ENCODE measurements at places on chromosomes 1 and 21. TPM values are rescaled to one million over a fixed set of nuclear protein-coding genes. Genes with fewer than 3 reads are reported as not detected.

DIO1 gene
- polyA plus RNA-seq, result 0.58 TPM

UROD gene
- polyA plus RNA-seq, result 76.3 TPM

MKNK1 gene
- polyA plus RNA-seq, result 40.9 TPM

KIF21B gene
- 1.5 TPM for polyA plus RNA-seq

TNNT2 gene
- polyA plus RNA-seq, result 20.8 TPM

SAMD11 gene
- 18.1 TPM for polyA plus RNA-seq

ETV3L gene
- polyA plus RNA-seq, result not detected

EXO1 gene
- polyA plus RNA-seq, result 5.3 TPM

- peak; percentile 47 for DNase-seq
These were observed 882 bp upstream of the FCAMR start for GRCh38 chr1:206971029-206971655.

GRCh38 chr21:35170244-35170643 is 121.1 kb upstream of the RUNX1 start:
- no peak for DNase-seq

GRCh38 chr1:91693557-91693956 is 192.4 kb downstream of the TGFBR3 start:
- no peak for DNase-seq

GRCh38 chr1:154446292-154446691 is 41.1 kb downstream of the IL6R start:
- DNase-seq, result no peak

- DNase-seq, result no peak
These were observed 104.5 kb downstream of the NGF start for GRCh38 chr1:115233598-115233997.

GRCh38 chr1:17095141-17095540 is 24.1 kb downstream of the PADI2 start:
- no peak for DNase-seq

GRCh38 chr1:11342621-11343032 is 69.6 kb downstream of the UBIAD1 start:
- peak; percentile 15 for DNase-seq

GRCh38 chr1:41535716-41536115 is 51.2 kb upstream of the EDN2 start:
- DNase-seq, result no peak

- no peak for DNase-seq
These were observed 84.2 kb downstream of the CDC7 start for GRCh38 chr1:91584878-91585277.

- no peak for DNase-seq
These were observed 19.8 kb downstream of the NRIP1 start for GRCh38 chr21:15045017-15045416.

- DNase-seq, result no peak
These were observed 65.4 kb downstream of the PLEKHA6 start for GRCh38 chr1:204294357-204294756.

- no peak for DNase-seq
These were observed 146.6 kb downstream of the KCNJ6 start for GRCh38 chr21:37769656-37770055.

DNA sequence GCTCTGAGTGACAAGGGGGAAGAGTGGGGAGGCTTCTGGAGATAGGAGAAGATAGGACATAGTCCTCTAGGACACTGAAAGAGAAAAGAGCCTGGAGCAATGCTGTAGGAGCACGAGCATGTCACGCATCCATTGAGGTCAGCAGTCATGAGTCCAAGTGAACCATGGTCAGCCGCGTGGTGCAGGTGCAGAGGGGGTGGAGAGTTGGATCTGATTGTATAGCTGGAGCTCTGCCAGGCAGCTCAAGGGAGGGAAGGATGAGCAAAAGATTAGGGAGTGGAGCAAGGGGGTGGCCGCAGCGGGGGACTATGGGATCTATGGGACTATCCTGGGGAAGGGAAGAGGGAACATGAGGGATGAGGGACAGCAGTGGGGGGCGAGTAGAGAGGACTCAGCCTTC is 14.0 kb downstream of the PADI1 start:
- DNase-seq, result peak; percentile 40

DNA sequence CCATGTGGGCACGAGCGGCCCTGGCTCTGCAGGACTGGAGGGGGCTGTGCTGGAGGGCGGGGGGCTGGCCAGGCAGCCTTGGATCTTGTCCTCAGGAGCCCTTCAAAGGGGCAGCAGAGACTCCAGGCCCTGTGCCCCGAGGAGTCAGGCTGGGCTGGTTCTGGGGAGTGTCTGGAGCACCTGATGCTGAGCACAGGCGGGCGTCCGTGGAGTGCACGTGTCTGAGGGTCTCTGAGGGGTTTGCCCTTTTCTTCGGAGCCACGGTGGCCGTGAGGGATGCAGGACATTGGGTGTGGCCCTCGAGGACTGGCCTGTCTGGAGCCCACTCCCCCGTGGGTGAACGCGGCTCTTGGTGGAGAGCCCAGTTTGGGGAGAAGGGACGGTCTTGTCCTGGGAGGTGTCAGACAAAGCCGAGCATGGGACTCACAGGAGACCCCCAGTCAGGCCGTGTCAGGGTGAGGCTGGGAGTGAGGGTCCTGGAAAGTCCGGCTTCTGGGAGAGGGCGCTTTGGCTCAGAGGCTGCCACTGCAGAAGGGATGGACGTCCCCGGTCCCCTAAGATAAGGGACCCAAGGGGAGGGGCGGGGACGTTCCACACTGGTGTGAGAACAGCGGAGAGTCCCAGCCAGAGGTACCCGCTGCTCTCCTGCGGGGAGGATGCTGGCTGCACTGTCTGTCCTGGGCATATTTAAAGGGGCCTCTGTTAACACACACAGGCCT is 60.8 kb downstream of the COL18A1 start:
- no peak for DNase-seq

DNA sequence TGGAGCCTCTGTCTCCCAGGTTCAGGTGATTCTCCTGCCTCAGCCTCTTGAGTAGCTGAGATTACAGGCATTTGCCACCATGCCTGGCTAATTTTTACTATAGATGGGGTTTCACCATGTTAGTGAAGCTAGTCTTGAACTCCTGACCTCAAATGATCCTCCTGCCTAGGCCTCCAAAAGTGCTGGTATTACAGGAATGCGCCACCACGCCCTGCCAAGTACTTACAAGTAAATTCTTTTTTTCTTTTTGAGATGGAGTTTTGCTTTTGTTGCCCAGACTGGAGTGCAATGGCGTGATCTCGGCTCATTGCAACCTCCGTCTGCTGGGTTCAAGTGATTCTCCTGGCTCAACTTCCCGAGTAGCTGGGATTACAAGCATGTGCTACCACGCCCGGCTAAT is 42.5 kb downstream of the RPRD2 start:
- DNase-seq, result no peak

- DNase-seq, result no peak
These were observed 13.9 kb downstream of the CRYBG2 start for GRCh38 chr1:26340047-26340481.

DNA sequence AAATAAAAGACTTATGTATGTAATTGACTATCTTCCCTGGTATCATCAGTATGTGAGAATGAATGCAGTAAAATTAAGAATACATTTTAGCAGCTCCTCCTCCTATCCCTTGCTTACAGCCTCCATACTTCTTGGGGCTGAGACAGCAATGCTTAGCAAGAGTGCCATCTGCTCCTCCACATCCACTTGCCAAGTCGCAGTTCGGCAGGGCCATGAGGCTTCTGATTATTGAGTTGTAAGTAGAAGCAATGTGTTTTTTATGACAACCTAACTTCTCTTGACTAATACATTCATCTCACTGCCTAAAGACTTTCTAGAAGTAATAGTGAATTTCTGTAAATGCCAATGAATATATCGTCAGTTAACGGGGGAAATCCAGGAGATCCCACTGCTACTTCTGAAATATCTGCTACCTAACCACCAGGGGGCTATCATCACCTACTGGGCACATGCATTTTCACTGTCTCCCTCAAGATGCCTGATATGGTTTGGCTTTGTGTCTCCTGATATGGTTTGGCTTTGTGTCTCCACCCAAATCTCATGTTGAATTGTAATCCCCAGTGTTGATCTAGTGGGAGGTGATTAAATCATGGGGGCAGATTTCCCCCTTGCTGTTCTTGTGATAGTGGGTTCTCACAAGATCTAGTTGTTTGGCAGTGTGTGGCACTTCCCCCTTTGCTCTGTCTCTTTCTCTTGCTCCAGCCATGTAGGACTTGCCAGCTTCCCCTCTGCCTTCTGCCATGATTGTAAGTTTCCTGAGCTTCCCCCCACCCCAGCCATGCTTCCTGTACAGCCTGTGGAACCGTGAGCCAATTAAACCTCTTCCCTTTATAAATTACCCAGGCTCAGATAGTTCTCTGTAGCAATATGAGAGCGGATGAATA is 59.6 kb downstream of the EXTL2 start:
- no peak for DNase-seq

GRCh38 chr1:198845851-198846250 is 207.0 kb downstream of the PTPRC start:
- no peak for DNase-seq

DNA sequence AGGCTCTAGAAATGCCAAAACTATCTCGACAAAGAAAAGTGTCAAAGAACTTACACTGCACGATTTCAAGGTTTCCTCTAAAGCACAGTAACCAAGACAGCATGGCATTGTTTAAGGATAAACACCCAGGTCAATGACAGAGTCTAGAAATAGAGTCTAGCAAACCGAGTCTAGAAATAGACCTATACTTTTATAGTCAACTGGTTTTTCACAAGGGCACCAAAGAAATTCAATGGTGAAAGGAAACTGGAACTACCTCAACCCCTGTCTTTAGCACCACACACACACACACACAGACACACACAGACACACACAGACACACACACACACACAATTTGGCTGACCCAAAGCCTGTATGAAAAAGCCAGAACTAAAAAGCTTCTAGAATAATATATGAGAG is 67.1 kb upstream of the PGBD5 start:
- no peak for DNase-seq

DNA sequence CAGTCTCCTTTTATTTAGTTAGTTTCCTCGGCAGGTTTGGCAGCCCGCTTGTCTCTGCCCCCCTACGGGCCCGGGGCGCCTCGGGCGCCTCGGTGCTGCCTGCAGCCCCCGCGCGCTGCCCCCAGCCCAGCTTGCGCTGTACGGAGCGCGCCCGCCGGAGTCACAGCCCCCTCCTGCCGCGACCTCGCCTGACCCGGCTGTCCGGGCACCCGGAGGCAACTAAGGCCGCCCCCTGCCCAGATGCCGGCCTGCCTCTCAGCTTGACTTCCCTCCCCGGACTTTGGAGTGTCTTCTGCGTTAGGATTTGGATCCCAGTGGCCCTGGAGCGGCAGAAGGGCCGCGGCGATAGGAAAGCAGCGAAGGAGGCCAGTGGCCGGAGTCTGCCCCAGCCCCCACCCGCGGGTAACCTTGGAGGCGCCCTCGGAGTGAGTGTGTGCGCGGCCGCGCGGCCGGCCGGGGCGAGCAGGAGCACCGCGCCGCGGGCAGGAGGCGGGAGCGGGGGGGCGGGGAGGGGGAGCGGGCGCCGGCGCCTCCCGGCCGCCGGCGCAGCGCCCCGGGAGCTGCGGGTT is 7.6 kb downstream of the CDKN2C start:
- DNase-seq, result no peak

- no peak for DNase-seq
These were observed 941 bp upstream of the IFI16 start for GRCh38 chr1:159008744-159009188.

DNA sequence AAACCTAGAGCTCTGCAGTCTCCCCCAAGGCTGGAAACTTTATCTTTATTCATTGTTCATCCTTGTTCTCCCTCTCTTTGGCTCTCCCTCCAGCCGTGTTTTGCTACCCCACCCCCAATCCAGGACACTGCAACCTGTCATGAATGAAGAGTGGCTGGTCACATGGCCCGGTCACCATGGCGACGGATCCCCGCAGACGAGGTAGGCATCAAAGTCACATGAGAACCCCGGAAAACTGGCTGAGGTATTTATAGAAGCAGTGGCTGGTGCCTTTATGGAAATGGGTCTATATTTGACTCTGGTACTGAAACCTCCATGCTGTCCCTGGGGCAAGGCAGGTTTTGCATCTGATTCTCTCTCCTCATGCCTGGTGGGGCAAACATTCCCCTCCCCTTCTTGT is 13.4 kb upstream of the SLC6A17 start:
- peak; percentile 15 for DNase-seq

- DNase-seq, result no peak
These were observed 28.5 kb downstream of the SORT1 start for GRCh38 chr1:109369167-109369746.

Data from large intestine (tissue), 12 donors.